ENCODE measurements at places on chromosomes 16 and 17. TPM values are rescaled to one million over a fixed set of nuclear protein-coding genes. Genes with fewer than 3 reads are reported as not detected.
A peak's percentile ranks its signal among the peaks of the same experiment; 100 is the strongest.

The CBX8 gene
- 7.5 TPM for total RNA-seq

The CDC6 gene
- total RNA-seq = 0.83 TPM

The CCL16 gene
- not detected for total RNA-seq

The RAB11FIP4 gene
- total RNA-seq = 2.3 TPM

The TOP2A gene
- total RNA-seq = 0.26 TPM

The B4GALNT2 gene
- total RNA-seq = not detected

GRCh38 chr17:58277802-58278595 is 2.7 kb downstream of the MPO start:
- no peak overlapping the region for H3K4me3 ChIP-seq
- H3K27me3 ChIP-seq = no peaks in the 10 kb centered on the region
- peaks cover 17% of the 10 kb centered on the region for H3K4me1 ChIP-seq
- no peaks in the 10 kb centered on the region for H3K36me3 ChIP-seq

- DNase-seq = no peak
- H3K27ac ChIP-seq = no peak overlapping the region
- no peaks in the 10 kb centered on the region for H3K27me3 ChIP-seq
- H3K4me3 ChIP-seq = no peak overlapping the region
Measured at GRCh38 chr17:36092230-36092629, 2.3 kb upstream of the CCL3 start.

DNA sequence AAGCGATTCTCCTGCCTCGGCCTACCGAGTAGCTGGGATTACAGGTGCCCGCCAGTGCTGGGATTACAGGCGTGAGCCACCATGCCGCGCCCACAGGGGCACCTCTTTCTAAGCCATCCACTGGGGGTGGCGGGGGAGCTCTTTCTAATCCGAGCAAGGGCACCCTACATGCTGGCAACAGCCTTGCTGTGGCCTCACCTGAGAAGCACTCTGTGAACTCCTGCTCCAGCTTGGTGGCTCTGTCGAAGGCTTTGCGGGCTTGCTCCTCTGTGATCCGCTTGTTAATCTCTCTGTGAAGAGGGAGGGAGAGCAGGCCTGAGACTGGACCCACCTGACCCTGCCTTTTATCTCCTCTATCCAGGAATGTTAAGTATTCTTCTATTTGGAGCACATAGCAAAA is 11.9 kb upstream of the ASGR1 start:
- H3K27me3 ChIP-seq = no peaks in the 10 kb centered on the region
- no peak overlapping the region for H3K27ac ChIP-seq

- peaks cover 72% of the 10 kb centered on the region for H3K36me3 ChIP-seq
- DNase-seq = peak; percentile 92
- H3K4me1 ChIP-seq = peaks cover 10% of the 10 kb centered on the region
- no peak overlapping the region for H3K27ac ChIP-seq
Measured at GRCh38 chr16:50313596-50314478, 47.5 kb downstream of the ADCY7 start.

DNA sequence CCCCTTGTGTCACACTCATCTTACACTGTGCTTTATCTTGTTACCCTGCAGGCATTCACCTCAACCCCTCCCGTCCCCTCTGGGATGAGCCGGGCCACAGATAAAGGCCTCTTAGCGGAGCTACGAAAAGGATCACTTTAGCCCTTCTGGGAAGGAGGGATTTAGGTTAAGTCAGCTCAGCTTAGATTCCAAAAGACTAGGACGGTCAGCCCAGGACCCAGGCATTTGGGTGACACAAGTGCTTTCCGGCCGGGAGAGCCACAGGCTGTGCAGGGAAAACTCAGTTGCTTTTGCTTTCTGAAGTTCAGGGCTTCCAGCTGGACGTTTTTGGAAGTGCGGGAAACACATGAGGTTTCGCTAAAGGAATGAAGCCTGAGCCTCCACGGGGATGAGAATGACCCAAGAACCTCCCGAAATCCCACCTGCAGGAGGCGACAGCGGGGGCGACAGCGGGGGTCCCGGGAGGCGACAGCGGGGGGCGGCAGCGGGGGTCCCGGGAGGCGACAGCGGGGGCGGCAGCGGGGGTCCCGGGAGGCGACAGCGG is 11.6 kb upstream of the METRNL start:
- no peak overlapping the region for H3K27ac ChIP-seq
- DNase-seq = no peak
- no peaks in the 10 kb centered on the region for H3K27me3 ChIP-seq
- H3K36me3 ChIP-seq = no peaks in the 10 kb centered on the region

DNA sequence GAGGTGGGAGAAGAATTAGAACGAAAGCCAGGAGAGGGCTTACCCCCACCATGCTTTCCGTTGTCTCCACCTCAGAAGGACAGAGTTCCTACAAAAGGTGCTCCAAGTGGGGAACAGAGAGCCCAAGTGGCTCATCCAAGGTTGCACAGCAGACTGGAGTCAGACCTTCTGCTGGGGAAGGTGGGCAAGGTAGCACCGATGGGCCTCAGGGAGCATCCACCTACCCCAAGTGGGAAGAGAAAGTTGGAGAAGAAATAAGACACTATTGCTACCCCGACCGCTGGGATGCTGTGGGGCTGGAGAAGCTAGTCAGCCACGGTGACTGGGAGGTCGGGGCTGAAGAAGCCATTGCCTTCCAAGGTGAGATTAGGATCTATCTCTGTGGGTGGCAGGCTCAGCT is 21.5 kb downstream of the UNC119 start:
- no peaks in the 10 kb centered on the region for H3K4me1 ChIP-seq
- H3K27me3 ChIP-seq = no peaks in the 10 kb centered on the region
- H3K27ac ChIP-seq = no peak overlapping the region

- peaks cover 10% of the 10 kb centered on the region for H3K27me3 ChIP-seq
- peaks cover 47% of the 10 kb centered on the region for H3K4me1 ChIP-seq
- H3K36me3 ChIP-seq = no peaks in the 10 kb centered on the region
- DNase-seq = no peak
Measured at GRCh38 chr17:68197997-68198930, 49.6 kb upstream of the AMZ2 start.

All from esophagus muscularis mucosa (tissue), 4 donors.